ENCODE measurements at places on chromosomes 2 and 18.

DNA sequence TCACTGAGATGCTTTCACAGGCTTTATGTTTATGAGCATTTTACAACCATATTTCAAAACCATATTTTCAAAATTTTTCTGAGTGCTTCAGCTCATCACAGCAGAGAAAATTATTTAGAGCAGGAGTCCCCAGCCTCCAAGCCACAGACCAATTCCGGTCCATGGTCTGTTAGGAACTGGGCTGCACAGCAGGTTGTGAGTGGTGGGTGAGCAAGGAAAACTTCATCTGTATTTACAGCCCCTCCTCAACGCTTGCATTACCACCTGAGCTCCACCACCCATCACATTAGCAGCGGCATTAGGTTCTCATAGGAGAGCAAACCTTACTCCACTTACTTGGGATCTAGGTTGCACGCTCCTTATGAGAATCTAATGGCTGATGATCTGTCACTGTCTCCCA is 165.6 kb downstream of the SEPTIN10 start:
- DNase-seq: no peak

DNA sequence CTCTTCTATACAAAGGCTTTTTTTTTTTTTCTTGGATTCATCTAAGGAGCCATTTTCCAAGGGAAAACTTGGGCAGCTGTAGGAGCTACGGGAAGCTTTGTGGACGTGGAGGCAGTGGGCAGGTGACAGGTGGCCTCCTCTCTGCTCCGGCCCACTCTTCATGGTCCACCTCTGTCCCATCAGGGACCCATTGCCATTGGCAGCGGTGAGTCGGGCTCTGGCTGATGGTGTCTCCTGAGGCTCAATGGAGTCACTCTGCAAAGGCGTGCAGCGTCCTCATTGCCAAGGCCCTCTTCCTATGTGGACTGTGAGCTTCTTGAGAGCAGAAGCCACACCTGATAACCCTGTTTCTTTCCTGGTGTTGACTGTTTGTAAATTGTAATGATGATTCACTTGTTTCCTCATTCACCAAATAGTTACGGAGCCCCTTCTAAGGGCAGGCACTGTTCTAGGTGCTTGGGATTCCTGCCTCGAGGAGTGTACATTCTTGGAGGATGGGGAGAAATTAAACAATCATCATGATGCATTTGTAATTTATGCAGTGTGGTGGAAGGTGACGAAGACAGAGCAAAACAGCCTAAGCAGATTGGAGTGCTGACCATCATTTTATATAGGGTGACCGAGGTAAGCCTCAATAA is 240.3 kb upstream of the HS6ST1 start:
- no peak for DNase-seq

DNA sequence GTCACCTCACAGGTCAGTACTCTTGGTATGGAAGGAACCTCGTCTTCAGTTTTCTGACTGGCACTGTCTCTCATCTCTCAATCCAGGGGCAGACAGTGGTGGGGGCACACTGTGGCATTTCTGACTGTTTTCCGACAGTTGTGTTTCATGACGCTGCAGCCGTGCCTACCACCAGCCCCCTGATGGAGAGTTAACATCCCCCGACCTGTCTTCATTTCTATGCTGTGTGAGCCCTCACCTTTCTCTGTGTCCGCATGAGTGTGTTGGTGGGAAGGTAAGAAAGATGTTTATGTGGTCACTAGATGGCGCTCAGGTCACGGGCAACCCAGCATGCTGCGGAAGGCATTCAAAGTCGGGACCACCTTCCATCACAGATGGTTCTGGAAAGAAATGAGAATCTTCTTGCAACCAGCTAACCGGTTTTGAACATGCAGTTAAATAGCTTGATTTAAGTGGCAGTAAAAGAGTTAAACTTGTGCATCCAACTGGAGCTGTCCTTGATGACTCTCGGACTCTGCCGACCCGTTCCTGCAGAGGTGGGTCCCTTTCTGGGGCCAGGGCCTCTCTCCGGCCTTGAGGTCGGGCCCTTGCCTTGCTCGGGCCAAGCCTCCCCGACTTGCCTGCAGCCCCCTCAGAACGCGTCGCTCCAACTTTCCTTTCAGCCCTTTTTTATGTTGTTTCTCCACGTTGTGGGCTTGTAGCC is 92.4 kb downstream of the DYSF start:
- peak; percentile 42 for DNase-seq

DNA sequence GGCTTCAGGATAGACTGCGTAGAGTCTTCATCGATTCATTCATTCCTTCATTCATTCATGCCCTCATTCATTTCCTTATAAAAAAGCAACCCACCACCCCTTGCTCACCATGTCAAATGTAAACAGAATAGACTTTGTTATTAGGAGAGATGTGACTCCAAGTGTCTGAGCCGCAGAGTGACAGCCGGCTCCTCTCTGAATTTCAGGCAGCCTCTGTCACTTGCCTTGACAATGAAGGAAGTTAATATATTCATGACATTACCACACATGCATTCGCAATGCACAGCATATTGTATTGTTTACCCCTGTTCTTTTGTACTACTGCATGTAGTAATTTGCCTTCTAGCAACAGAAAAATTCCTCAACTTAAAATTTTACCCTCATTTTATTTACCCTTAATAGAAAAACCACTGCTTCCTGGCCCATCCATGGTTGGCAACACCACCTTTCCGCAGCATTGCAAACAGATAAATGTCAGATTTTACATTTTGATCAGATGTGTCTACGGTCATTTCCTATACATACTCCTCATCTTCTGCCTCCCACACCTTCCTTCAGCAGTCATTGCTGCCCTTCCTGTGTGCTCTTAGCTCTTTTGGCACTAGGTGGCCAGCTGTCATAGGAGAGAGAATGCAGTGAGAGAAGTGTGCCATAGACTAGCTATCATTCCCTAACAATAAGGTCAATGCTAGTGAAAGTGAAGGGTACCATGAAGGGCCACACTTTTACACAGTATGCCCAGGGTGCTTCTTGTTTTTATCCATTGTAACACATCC is 1090.8 kb downstream of the BCL11A start:
- no peak for DNase-seq

GRCh38 chr2:170771421-170771937 is 1.3 kb downstream of the ERICH2 start:
- no peak for DNase-seq
